ENCODE measurements at places on chromosomes 4 and X. TPM values are rescaled to one million over a fixed set of nuclear protein-coding genes. Genes with fewer than 3 reads are reported as not detected.

CCDC110 gene
- total RNA-seq = 0.98 TPM

UBQLN2 gene
- total RNA-seq = 3.6 TPM

DNA sequence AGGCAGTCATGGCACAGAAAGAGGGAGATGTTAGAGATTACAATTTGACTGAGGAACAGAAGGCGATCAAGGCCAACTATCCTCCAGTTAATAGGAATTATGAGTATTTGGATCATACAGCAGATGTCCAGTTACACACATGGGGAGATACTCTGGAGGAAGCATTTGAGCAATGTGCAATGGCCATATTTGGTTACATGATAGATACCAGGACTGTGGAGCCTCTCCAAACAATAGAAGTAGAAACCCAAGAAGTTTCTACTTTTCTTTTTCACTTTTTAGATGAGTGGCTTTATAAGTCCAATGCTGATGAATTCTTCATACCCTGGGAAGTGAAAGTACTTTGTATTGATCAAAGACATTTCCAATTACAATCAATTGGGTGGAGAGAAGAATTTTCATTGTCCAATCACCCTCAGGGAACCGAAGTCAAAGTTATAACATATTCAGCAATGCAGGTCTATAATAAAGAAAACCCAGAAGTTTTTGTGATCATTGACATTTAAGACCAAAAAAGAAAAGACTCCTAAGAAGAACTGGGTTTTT, 139.1 kb downstream of the MAB21L2 start:
- DNase-seq = no peak

SLC30A9 gene
- total RNA-seq = 95.1 TPM

ARFIP1 gene
- 36.3 TPM for total RNA-seq

DNA sequence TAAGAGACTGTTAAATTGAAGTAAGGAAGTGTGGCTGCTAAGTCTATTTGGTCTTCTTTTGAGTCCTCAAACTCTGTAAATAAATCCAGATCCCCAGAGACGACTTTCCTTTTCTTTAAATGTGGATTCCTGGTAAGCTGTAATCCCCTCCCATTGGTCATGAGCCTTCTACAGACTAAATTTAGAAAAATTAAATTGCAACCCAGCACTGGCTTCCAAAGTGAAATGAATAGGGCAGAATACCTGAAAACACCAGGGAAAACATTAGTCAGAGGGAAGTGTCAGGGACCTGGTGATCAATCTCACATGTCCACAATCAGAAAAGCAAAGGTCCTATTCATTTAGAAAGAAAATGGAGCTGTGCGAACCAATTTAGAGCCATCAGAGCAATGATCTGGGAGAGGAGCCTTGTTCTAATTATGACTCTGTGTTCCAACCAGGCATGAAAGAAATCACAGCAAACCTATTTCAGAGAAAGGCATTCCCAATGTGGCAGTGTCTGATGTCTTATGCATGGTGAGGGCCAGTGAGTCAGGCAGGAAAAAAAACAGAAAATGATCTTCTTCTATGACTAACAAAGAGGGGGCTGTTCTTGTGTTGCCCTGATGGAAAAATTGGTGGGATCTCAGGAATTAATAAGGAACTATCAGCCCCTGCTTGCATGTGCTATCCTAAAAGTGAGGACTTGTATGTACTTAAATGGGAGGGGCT, 19.8 kb upstream of the CCDC149 start:
- no peak for DNase-seq

GPC4 gene
- 28.1 TPM for total RNA-seq

DNA sequence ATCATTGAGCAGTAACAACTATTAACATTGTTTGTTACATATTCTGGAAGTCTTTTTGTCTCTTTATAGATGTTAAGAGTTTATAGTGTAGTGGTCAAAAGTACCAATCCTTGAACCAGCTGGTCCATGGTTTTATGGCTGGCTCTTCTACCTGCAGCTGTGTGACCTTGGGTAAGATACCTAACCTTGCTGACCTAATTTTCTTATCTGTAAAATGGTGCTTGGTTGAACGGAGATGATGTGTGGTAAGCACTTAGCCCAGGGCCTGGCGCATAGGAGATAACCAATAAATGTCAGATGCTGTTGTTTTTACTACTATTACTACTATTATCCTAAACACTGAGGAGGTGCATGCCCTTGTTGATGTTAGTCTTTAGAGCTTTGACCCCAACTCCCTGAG, 116.6 kb downstream of the TMEM164 start:
- DNase-seq = no peak

TRO gene
- total RNA-seq = 25.2 TPM

BMPR1B gene
- not detected for total RNA-seq

VCX3A gene
- total RNA-seq = not detected

GRCh38 chr4:5824227-5824626, 68.7 kb downstream of the CRMP1 start:
- no peak for DNase-seq

DNA sequence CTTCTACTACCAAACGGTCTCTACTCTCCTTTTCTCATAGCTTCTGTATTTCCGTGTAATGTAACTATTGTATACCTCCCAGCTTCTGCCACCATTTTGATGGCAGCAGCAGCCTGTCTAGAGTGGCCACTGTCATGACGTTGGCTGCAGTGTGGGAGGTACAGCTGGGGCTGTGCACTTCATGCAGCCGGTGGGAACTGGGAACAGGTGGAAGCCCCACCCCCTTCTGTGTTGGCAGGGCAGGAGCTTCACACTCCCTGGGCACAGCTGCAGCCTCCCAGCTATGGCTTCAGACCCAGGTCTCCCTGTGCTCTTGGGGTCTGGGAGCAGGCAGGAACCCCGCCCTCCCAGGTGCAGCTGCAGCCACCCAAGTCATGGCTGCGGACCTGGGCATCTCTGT, 49.8 kb upstream of the SEC24B start:
- no peak for DNase-seq

GRCh38 chrX:108537005-108537404, 97.4 kb downstream of the COL4A5 start:
- peak; percentile 1 for DNase-seq

NUDT11 gene
- 3.1 TPM for total RNA-seq

XAGE2 gene
- total RNA-seq = not detected

BEND2 gene
- total RNA-seq = not detected

DNA sequence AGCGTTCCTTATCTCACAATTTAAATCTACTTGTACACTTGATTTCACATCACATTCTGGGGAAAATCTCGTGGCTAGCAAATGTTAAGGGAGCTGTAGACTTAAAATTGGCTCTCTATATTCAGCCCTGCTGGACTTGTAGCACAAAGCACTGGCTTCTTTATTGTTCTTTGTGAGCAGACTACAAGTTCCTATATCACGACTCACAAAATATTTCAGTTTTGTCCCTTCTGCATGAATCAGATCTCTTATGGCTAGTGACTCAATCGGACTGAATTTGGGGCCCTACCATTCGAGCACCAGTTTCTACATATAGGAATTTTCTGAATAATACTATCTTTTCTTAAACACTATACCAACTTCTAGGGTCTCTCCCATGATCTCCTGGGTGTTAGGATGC, 390.1 kb downstream of the ADAM29 start:
- DNase-seq = no peak

DNA sequence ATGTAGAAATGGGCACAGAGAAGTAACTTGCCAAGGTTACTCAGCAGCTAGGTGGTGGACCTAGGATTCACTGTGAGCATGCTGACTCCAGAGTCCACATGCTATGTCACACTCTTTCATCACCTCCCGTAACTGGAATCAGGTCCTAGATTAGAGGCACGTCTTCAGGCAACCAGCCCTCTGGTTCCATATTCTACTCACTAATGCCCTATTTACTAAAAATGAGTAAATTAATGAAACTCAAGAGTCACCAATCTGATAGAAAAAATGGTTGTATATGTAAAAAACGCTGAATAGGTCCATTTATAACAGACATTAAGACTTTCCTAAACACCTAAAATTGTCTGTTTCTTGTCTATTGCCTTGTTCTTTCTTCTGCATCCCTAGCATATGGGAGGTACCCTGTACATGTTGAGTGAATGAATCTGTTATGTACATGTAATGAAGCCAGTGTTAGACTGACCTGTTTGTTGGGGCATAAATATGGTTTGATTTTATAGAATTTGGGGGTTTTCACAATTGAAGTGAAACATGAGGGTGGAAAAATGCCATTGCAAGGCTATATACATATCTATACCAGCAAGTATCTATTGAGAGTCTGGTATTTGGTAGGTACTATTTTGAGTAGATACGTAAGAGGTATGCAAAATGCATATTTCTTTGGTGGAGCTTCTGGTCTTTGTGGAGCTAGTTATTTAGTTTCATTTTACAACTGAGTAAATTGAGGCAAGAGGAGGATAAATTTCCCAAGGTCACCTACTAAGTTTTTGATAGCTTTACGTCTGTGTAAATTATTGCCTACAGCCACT, 7.5 kb upstream of the RUFY3 start:
- no peak for DNase-seq

- no peak for DNase-seq
Measured at GRCh38 chr4:46387956-46388355, 2.0 kb downstream of the GABRA2 start.

ADH4 gene
- not detected for total RNA-seq

- DNase-seq = no peak
Measured at GRCh38 chr4:138892483-138893407, 122.8 kb upstream of the NOCT start.

RLIM gene
- total RNA-seq = 28.9 TPM

DNA sequence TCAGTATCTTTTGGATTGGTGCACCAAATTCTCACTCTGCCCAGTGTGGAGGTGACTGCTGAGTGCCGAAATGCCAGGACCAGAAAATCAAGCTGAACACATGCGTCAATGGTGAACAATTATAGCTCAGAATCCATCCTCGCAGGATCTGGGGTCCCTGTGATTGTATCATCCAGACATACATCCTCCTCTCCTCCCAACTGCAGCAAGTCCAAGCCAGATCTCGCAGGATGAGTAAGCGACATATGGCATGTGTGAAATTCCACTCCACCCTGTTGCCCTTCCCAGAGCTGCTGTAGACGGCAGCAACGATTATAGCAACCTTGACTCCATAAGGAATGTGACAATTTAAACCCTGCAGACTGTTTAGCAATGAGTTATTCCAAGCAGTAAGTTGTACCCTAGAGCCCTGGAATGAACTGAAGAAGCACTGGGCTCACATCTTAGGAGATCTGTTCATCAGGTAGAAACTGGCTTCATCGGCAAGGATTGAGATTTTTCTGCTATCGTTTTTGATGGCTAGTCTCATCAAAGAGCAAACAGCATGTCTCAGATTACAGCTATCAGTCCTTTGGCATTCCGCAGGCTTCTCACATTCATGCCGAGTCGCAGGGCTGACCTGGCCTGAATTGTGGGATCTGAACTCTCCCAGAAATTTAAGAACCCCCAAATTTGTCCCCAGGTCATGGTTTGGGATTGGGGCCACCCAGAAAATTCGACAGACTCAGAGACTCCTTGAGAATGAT, 35.5 kb upstream of the SORBS2 start:
- no peak for DNase-seq

DNA sequence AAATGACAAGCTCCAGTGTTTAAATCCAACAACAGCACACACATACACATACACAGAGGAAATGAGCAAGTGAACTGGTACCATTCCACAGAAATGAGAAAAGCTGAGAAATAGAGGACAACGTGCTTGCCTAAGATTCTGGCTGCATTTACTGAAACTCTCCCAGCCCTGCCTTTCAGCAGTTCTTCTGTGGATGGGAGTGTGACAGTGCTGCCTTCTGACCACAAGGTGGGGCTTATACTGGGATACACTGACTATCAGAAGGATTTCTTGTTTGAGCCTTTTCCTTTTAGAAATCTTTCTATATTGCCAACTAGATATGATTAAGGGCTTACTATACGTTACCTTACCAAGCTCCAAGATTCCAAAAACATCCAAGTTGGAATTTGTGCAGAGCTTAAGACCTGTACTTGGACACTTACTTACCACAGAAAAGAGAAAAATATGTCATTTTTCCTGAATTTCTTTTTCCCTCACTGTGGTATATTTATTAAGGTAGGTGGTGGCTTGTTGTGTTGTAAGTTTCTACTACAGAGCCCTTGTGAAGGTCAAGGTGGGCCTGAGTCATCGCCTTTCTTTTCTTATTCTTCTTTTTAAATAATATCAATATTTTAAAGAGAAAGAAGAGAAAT, 10.7 kb upstream of the CXCL8 start:
- peak; percentile 30 for DNase-seq

DNA sequence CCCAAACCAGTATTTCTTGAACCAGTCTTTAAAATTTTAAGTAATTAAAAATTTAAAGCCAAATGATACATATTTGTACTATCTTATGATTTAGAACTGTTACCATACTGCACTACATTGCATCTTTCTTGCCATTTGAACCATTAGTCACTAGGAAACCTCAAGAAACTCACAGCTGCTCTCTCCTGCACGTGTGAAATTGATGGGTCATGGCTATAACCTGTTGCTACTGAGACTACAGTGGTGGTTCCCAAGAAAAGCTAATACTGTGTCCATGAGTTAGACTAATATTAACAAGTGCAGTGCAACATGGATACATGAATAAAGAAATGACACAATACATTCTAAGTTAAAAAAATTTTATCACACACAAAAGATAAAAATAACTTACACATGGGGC, 88.4 kb downstream of the PDE5A start:
- no peak for DNase-seq

TRIM61 gene
- total RNA-seq = not detected

DNA sequence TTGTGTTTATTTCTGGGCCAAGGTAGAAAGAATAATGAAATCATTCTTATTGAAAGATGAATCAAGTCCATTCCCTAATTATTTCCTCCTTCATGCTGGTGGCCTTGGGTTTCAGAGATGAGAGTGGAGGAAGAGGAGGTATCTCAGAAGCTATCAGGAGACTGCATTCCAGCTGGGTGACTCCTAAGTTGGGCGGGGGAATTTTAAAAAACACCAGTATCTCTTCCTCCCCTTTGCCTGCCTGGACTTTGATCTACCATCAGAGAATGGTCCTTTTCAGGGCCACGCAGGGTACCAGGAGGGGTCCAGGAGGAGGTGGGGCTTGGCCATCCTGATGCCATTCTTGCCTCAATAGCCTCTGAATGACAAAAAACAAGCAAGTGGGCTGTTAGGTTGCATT, 104.4 kb downstream of the ASMT start:
- no peak for DNase-seq

PRR32 gene
- total RNA-seq = not detected

LRBA gene
- total RNA-seq = 35.9 TPM

GRCh38 chr4:76449833-76450232, 14.8 kb downstream of the SHROOM3 start:
- no peak for DNase-seq

DNA sequence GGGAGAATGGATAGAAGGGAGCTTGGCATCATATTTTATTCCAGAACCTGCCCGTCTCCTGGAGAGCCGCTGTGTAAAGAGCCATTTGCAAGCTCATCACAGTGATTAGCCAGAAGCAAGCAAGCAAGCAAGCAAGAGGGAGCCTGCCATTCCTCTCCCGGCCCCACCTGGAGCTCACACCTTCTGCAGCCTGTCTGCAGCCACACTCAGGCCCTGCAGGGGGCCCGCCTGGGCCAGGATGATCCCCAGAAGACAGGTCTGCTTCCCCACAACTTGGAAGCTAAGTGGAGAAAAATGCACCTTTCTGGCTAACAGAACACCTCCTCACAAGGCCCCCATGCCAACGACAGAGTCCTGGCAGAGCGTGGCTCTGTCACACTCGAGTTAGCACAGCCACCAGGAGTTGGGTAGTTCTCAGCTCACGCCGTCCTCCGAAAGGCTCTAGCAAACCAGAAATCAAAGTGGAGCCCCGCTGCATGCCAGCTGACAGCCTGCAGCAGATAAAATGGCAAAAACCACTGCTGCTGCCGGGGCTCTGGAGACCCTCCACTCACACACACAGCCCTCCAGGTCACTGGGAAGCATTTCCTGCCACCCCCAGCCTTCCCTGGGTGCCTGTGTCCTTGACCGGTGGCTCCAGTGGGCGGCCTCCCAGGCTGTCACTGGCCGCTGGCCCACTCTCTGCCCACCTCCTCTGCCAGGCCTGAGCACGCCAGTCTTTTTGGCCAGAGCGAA, 54.9 kb downstream of the DCTD start:
- DNase-seq = peak; percentile 72

All from G401 (cell line).